Stimulated activated CD4-positive, alpha-beta T cell treated with anti-CD3 and anti-CD28 coated beads, Interleukin-15, amount 100 ng/mL, for 24 hours (primary cell): ENCODE measurements at places on chromosomes 1 and 21.

DNA sequence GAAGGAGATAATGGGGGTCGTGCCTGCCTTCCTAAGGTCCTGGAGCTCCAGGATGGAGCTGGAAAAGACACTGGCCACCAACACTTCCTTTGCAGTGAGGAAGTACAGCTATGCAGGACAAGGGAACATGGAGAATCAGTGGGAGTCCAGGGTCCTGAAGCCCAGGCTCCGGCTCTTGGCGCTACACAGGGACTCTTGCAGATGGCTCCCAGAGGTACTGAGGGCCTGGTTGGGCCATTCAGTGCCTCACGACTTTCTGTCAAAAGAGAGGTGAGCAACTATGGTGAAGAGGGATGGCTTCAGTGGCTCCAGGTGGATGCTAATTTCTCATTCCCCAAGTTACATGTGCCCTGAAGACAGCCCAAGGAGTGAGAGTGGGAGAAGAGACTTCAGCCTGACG, 1.8 kb upstream of the ETNK2 start:
- no peak for DNase-seq

- DNase-seq = no peak
Observed at GRCh38 chr1:7026169-7026568, 240.9 kb downstream of the CAMTA1 start.

DNA sequence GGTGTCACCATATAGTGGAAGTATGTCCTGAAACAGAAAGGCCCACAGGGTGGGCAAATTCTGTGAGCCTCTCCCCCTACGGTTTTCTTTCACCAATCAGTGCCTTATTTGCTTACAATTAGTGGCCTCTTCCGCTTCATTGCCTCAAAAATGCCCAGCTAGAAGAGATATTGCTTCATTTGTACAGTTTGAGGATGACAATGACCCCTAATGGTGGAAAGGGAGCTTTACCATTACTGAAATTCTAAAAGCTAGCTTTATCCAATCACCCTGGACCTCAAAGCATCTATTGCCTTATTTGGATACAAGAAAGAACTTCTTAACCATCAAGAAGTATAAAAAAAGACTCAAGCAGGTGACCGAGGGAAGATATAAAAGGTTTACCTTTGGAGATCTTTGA, 49.6 kb downstream of the LRRC71 start:
- no peak for DNase-seq

DNA sequence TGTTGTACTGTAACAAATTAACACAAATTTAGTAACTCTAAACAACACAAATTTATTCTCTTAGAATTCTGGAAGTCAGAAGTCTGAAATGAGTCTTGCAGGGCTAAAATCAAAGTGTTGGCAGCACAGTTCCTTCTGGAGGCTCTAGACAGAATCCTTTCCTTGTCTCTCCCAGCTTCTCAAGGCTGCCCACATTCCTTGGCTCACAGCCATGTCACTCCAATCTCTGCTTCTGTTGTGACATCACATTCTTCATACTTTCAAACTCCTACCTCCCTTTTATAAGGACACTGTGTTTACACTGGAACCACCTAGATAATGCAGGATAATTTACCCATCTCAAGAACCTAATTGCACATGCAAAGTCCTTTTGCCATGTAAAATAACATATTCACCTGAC, 225.0 kb upstream of the PRMT6 start:
- no peak for DNase-seq

DNA sequence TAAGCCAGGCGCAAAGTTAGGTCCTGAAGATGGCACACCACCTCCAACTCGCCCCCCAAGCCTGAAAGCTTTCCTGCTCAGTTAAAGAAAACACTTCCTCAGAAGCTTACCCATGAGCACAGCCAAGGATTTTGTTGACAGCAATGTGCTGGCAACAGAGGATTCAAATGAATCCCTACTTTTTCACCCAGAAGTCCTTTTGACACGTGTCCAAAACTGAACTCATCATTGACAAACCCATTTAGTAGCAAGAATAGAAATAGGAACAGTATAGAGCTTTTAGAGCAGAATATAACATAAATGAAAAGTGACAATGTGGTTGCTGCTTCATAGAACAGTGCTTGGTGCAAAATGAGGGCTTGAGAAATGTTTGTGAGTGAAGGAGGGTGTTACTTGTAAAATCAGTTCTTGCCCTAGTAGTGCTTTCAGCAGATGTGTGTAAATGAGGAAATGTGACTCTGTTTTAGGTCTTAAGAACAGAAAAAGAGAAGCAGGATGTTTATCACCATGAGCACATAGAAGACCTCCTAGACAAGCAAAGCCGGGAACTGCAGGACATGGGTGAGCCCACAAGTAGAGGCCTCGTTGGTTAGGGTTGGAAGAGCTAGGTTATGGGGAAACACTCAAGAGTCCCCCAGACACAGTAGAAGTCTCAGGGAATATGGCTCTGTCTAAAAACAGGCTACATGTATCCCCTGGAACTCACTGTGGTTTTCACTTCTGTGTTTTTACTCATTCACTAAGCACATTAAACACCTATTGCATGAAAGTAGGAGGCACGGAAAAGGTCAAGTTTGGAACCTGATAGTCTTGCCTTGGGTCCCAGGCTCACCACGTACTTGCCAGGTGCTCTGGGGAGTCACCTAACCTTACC, 48.6 kb upstream of the TMEM125 start:
- no peak for DNase-seq

- DNase-seq = peak; percentile 69
Observed at GRCh38 chr21:34889320-34889675, 159.8 kb downstream of the RUNX1 start.

- no peak for DNase-seq
Observed at GRCh38 chr1:54416435-54416834, 10.2 kb upstream of the SSBP3 start.

- no peak for DNase-seq
Observed at GRCh38 chr1:198117267-198117666, 39.5 kb upstream of the NEK7 start.

DNA sequence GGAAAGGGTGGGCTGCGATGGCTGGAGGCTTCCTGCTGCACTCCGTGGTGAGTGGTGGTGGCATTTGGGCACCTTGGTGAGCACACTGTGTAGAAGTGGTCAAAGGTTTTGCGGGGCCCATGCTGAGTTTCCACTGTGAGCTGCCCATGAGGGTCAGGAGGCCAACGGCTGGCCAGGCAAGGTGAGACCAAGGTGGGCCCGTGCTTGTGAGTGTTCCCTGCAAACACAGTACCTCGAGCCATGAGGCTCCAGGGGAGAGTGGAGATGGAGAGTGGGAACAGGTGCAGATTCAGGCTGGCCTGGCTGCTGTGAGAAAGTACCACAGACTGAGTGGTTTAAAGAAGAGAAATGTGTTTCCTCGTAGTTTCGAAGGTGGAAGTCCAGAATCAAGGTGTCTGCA, 40.8 kb downstream of the AJAP1 start:
- no peak for DNase-seq

DNA sequence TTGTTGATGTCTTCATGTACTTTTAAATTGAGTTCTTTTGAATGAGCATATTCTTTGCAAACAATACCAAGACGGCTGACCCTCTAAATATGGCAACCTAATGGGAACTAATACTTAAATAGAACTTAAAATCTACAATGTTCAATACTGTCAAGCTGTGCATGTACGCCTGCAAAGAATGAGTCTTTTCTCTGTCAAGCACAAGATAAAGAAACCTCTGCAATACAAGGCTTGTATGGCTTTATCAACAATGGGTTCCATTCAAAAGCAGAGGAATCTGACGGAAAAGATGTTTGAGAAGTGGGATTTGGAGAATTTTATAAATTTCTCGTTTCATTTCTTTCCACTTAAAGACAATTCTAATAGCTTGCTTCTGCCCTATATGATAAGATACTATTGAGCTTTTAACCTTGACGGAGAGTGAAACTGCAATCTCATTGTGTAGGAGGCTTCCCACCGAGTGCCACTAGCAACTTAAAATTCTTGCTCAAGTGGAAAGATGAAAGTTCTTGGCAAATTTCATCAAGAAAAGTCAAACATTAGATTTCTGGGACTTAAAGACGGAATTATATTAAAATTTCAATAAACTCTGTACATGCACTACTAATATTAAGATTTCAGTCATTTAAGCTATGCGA, 119.8 kb downstream of the RGS21 start:
- DNase-seq = no peak

GRCh38 chr1:211811126-211811525, 19.4 kb downstream of the LPGAT1 start:
- no peak for DNase-seq

DNA sequence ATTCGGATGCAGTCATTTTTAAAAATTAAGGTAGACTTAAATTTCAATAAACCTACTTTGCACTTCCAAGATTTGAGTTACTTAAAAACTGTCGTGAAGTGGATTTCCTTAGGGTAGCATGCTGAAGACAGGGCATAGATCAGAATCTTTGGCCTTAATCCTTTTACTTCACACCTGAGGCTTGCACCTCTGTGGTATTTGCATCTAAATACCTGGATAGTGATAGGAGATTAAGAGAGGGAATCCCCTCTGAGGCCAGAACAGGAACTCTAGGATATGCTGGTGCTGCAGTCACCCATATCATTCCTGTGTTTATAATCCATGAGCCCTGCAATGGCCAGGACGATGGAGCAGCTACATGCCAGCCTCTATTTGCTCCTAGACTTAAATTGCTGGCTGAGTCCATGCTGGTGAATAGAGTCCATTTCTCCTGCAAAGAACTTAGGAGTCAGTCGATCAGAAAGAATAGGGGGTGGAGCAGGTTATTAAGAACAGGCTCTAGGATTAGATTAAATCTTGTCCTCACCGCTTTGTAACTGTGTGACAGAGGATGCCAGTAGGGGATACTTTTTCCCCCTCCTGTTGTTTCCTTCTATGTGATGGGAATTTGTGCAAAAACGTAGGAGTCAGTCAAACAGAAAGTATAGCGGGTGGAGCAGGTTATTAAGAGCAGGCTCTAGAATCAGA, 333.6 kb downstream of the DUSP10 start:
- DNase-seq = no peak

DNA sequence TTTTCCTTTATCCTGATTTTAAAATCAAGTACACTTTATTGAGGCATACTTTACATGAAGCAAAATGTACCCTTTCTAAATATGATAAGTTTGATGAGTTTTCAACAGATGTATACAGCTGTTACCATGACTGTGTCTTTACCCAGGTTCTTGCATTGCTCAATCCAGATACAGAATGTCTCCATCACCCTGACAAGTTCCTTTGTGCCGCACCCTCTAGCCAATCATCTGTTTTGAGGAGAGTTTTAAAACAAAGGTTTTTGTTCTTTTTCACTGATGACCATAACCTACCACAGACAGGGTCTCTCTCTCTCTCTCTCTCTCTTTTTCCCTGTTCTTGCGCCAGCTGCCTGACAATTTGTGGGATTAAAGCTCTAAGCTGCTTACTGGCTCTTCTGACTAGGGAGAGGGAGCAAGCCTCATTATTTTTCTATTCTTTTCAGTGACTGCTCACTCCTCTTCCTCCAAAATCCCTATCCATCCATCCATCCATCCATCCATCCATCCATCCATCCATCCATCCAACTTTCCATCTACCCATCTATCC, 1.2 kb upstream of the KCNE1 start:
- DNase-seq = no peak

- no peak for DNase-seq
Observed at GRCh38 chr1:116579259-116579875, 8.5 kb upstream of the CD58 start.

DNA sequence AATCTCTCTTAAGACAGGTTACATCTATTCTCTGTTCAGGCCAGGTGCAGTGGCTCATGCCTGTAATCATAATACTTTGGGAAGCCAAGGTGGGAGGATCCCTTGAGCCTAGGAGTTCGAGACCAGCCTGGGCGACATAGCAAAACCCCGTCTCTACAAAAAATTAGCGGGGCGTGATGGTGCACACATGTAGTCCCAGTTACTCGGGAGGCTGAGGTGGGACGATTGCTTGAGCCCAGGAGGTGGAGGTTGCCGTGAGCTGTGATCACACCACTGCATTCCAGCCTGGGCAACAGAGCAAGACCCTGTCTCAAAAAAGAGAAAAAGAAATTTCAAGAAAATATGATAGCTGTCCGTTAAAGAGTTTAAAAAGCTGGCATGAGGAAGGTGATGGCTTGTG, 43.0 kb downstream of the UBE4B start:
- no peak for DNase-seq

DNA sequence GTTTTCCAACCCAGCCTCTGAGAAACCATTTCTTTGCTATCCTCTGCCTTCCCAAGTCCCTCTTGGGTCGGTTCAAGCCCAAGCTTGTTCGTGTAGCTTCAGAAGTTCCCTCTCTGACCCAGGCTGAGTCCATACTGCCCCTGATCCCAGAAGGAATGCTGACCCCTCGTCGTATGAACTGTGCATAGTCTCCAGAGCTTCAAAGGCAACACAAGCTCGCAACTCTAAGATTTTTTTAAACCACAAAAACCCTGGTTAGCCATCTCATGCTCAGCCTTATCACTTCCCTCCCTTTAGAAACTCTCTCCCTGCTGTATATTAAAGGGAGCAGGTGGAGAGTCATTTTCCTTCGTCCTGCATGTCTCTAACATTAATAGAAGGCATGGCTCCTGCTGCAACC, 23.8 kb downstream of the EIF2D start:
- DNase-seq = no peak

- DNase-seq = no peak
Observed at GRCh38 chr1:15483971-15484370, 8.1 kb downstream of the CELA2B start.
